Osteoblast (primary cell): ENCODE measurements at places on chromosomes 13 and 19. TPM values are rescaled to one million over a fixed set of nuclear protein-coding genes. Genes with fewer than 3 reads are reported as not detected.

SERPINE3 gene
- total RNA-seq = not detected in 2 replicates

- DNase-seq = no peak
Observed at GRCh38 chr13:36261976-36262375, 35.6 kb downstream of the CCDC169 start.

CCNA1 gene
- not detected in 2 replicates for total RNA-seq

DNA sequence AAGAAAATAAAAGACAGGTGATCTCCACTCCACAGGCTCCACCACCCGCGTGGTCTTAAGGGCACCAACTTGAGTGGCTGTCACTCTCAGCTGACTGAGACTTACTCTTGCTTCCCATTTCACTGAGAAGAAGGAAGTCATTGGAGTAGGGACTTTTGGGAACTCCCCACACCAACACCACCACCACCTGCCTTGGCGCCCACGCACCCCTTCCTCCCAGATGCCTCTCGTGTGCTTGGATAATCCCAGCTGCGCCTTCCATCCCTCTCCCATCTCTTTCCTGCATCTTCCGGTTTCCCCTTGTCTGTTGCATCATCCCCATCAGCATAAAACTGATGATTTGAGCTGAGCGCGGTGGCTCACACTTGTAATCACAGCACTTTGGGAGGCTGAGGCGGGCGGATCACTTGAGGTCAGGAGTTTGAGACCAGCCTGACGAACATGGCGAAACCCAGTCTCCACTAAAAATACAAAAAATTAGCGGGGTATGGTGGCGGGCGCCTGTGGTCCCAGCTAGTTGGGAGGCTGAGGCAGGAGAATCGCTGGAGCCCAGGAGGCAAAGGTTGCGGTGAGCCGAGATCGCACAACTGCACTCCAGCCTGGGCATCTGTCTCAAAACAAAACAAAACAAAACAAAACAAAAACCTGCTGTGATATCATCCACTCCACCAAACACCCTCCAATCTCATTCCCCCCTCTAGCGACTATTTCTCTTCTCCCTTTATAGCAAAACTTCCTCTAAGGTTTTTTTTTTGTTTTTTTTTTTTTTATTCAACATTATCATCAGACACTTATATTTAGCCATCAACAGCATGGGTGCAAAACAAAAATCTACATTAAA lies 25.5 kb downstream of the AP2S1 start:
- DNase-seq = peak; percentile 6

DNA sequence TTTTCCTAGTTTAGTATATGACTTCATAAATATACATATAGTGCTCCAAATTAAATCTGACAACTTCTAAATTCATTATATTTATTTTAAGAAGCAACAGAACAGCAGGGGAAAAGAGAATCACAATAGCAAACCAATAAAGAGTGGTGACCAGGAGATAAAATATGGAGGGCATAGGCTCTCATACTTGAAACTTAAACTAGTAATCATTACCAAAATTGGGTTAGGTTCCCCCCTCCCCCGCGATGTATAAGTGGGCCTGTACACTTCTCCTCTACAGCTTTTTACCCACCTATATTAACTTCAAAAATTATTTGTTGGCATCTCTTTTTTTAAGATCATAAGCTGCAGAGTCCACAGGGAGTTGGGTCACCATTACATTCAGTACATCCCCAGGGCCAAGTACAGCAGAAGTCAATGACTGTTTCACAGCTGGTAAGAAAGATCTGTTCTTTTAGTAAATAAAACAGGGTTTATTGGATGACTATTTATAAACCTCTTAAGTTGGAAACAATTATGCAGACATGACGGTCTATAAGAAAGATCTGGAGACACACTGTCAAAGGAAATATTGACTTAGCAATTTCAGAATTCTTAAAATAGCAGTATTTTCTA lies 29.4 kb downstream of the KLF12 start:
- DNase-seq = no peak

DNAAF3 gene
- 0.59 and 0.72 TPM in 2 replicates for total RNA-seq

DNA sequence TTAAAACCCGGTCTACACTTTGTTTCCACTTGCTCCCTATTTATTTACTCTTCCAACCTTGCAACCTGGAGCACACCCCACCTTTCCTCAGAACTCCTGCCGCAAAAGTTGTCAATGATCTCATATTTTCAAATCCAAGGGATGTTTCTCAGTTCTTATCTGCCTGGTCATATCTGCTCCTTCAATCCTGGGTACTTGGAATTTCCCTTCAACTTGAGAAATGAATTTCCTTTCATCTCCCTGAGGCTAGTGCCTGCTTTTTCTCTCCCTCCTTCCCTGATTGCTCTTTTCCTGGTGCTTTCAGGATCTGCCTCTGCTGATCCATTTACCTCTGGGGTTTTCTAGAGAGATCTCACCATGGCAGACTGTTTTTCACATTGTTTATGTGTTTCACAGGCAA lies 154.8 kb upstream of the IRS2 start:
- no peak for DNase-seq

- peak; percentile 77 for DNase-seq
Observed at GRCh38 chr19:3146677-3147100, 10.9 kb downstream of the GNA15 start.

GRCh38 chr13:43911278-43911677 lies 31.6 kb downstream of the LACC1 start:
- DNase-seq = no peak

GRCh38 chr19:3653865-3654513 lies 27.4 kb upstream of the CACTIN start:
- DNase-seq = no peak

- DNase-seq = no peak
Observed at GRCh38 chr13:108306860-108307259, 37.3 kb downstream of the TNFSF13B start.

DNA sequence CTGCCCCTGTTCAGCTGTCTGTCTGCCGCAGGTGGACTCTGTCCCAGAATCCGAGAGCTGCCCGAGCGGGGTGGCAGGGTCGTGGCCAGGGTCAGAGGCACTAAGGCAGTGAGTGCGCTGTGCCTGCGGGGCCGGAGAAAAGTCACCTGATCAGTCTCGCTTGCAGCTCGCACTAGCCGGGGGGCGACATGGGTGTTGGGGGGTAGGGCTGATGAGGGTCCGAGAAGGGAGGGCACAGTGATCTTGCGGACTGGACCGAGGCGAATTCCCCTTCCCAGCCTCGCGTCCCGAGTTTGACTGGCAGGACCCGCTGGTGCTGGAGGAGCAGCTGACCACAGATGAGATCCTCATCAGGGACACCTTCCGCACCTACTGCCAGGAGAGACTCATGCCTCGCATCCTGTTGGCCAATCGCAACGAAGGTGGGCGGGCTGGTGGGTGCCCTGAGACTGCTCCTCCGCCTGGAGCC lies 627 bp downstream of the GCDH start:
- peak; percentile 59 for DNase-seq

DNA sequence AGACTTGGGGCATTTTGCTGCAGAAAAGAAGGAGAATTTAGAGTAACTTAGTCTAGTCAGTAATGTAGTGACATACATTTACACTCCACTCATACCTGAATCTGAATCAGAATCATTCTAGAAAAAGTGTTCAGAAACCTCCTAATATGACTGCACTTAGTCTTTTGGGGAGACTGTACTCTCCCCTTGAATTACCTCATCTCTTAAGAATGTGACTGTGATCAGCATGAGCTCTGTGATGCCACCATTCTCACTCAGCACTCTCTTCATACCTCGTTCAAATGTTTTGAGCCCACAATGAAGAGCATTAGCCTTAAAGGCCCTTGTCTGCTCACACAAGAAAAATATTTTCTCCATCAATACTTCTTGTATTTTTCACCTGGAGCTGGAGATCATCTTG lies 229.4 kb downstream of the FGF14 start:
- no peak for DNase-seq

ZSCAN22 gene
- total RNA-seq = 2.5 and 3.5 TPM in 2 replicates

LCP1 gene
- total RNA-seq = 0.59 and 1.4 TPM in 2 replicates

DNA sequence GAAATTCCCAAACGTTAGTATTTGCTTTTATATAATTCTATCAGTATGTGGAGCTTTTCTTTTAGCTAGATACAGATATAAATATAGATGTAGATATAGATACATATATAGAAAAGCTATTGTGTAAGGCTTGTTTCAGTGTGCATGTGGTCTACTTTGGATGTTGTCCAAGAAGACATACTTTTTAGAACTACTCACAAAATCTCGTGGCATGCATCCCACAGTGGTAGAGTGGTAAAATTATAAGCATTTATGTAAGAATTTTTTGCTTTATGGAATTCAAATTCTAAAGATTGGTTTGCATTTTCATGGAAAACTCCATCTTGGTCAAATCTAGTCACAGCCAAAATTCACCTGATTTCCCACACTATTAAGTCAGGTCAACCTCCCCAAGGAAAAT lies 880.4 kb downstream of the EFNB2 start:
- no peak for DNase-seq

DNA sequence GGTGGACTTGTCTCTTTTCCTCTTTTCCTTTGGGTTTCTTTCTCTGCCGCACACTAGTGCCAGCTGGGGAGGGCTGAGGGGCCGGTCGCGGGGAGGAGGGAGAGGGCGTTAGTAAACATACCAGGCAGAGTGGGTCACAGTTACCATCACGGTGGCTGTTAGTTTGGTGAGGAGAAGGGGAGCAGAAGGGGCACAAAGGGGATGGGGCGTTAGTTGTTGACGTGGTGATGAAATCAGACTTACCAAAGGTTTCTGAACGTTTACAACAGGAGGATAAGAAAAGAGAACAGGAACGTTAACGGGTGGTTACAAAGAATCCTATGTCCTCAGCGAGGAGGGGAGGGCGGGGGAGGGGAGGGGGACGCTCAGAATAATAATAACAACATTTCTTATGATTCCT lies 77.9 kb downstream of the PTPRS start:
- no peak for DNase-seq

RFXAP gene
- total RNA-seq = 2.9 and 3.8 TPM in 2 replicates

DNA sequence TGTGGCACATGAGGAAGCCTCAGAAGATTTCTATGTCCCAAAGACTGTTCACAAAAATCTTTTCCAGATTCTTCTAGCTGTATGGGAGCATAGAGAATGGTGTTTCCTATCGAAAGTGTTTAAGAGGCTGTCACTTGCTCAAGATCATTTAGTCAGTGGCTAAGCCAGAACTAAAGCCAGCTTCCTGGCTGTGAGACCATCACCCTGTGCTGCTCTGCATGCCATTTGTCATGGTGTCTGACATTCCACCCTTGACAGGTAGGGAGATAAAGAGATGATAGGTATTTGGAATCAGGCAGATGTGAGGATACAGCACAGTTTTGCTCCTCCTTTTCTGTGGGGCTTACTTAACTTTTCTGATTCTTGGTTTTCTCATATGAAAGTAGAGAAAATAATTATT lies 177.3 kb downstream of the DNAJC15 start:
- no peak for DNase-seq

GRCh38 chr19:43936188-43936587 lies 1.1 kb upstream of the ZNF45 start:
- no peak for DNase-seq

- DNase-seq = no peak
Observed at GRCh38 chr19:8458380-8458779, 13.6 kb downstream of the HNRNPM start.

DNA sequence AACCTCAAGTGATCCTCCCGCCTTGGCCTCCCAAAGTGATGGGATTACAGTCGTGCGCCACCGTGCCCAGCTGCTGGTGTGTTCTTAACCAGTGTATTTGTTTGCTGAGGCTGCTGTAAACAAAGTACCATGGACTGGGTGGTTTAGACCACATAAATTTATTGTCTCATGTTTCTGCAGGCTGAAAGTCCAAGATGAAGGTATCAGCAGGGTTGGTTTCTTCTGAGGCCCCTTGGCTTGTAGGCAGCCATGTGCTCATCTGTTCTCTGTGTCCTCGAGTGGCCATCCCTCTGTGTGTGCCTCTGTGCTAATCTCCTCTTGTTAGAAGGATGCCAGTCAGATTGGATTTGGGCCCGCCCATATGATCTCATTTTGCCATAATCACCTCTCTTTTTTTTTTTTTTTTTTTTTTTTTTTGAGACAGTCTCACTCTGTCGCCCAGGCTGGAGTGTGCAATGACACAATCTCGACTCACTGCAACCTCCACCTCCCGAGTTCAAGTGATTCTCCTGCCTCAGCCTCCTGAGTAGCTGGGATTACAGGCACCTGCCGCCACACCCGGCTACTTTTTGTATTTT lies 31.8 kb downstream of the PEX11G start:
- DNase-seq = no peak

TNFSF13B gene
- 2.2 and 4.7 TPM in 2 replicates for total RNA-seq

DNA sequence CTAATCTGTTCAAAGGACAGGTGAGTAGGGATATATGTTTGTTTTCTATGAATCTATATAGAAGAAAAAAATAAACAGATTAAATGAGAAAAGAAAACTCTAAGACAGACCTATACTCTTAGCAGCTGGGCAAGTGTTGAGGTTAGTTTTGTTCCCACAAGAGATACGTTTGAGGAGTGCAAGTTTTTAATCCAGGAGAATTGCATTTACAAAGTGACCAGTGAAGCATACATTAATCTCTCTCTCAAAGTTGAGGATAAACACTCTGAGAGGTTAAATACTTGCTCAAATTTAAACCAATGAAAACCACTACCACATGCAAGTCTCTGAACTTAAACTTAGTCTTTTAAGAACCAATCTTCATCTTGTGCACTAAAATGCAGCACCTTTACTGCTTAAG lies 930.5 kb upstream of the MIR17HG start:
- no peak for DNase-seq

DNA sequence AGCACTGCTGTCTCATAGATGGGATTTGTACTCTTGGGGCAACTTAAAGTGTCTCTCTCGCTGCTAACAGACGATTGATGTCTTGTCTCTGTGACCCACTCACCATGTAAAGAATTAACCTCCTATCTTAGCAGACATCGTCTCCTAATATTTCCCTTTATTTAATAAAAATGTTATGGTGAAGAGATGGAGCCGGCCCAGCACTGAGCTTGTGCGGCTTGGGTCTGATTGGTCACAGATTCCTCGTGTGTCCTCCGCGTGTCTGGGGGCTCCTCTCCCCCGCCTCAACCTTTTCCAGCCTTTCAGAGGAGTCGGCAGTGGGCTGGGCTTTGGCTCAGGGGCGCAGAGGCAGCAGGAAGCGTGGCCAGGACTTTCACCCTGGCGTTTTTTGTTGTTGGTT lies 13.2 kb upstream of the CRTC1 start:
- DNase-seq = no peak

GRCh38 chr19:1268226-1269064 lies 687 bp upstream of the CIRBP start:
- no peak for DNase-seq

- DNase-seq = peak; percentile 86
Observed at GRCh38 chr19:38685666-38686529, 38.4 kb downstream of the ACTN4 start.

ZNF350 gene
- 11.5 and 13.8 TPM in 2 replicates for total RNA-seq

- peak; percentile 90 for DNase-seq
Observed at GRCh38 chr19:17234911-17235299, 8.9 kb downstream of the OCEL1 start.
